ENCODE measurements at places on chromosomes 6 and 20. TPM values are rescaled to one million over a fixed set of nuclear protein-coding genes. Genes with fewer than 3 reads are reported as not detected.

SLC2A10 gene
- 0.07 TPM for total RNA-seq

VSX1 gene
- not detected for total RNA-seq

C20orf141 gene
- not detected for total RNA-seq

TGM3 gene
- total RNA-seq: not detected

PTPRA gene
- 71.5 TPM for total RNA-seq

TPX2 gene
- total RNA-seq: 1.4 TPM

MCM3 gene
- 22.9 TPM for total RNA-seq

NKX2-2 gene
- not detected for total RNA-seq

KCNK16 gene
- total RNA-seq: not detected

HS3ST5 gene
- total RNA-seq: not detected

OXT gene
- not detected for total RNA-seq

WFDC10B gene
- total RNA-seq: not detected

SLC13A3 gene
- total RNA-seq: 0.49 TPM

HTR1B gene
- total RNA-seq: not detected

- DNase-seq: no peak
Observed at GRCh38 chr6:36721369-36722140, 23.9 kb downstream of the RAB44 start.

DNA sequence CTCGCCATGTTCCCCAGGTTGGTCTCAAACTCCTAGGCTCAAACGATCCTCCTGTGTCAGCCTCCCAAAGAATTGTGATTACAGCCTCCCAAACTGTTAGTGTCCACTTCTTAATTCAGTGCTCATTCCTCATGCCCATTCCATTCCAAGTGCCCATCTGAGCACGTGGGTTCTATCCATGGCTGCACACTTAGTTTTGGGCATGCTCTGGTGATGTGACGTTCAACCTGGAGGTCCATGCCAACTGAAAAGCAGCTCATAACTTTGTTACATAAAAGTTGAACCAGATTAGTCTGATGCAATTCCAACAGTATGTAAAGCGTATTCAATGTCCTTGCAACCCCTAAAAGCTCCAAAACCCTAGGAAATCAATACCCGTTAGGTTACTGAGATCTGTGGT lies 11.5 kb downstream of the SNX9 start:
- DNase-seq: no peak

DNA sequence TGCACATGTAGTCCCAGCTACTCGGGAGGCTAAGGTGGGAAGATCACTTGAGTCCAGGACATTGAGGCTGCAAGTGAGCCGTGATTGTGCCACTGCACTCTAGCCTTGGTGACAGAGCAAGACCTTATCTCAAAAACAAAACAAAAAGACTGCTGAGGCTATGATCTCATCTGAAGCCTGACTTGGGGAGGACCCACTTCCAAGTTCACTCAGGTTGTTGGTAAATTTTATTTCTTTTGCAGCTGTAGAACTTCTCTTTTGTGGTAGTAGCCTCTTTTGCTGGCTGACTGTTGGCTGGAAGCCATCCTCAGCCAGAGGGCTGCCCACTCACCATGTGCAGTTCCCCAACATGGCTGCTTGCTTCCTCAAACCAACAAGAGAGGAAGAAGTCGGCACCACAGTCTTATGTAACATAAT lies 36.8 kb upstream of the ME1 start:
- DNase-seq: no peak

DNA sequence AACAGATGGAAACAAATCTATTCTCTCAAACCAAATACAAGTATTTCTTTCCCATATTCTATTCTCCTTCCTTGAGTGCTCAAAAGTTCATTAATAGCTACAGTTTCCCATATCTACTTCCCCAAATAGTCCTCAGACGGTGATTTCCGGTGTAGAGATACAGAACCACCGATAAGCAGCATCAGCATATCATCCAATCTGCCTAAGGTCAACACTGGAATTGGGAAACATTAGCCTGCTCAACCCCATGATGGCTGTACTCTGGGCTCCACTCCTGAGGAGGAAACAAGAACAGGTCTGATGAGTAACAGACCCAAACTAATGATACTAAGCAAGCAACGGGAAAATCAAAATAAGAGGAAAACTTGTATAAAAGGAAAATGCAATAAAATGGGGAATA lies 115.6 kb downstream of the EPB41L2 start:
- no peak for DNase-seq

DNA sequence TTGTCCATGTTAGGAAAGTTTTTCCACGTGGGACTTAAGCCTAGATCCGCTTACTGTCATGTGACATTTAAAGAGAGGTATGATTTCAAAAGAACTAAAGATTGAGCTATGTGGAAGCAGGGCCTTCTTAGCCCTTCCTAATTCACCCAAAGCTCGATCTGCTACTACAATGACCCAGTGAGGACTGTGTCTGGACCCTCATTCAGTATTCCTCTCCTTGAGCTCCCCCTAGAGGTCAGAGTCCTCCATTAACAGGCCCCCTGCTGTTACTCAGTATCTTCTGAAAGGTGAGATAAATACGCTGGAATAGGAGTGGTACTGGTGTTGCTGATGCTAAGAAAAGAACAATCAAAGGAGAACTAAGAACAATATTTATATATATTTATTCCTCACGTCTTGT lies 414.0 kb downstream of the GJA1 start:
- no peak for DNase-seq

DNA sequence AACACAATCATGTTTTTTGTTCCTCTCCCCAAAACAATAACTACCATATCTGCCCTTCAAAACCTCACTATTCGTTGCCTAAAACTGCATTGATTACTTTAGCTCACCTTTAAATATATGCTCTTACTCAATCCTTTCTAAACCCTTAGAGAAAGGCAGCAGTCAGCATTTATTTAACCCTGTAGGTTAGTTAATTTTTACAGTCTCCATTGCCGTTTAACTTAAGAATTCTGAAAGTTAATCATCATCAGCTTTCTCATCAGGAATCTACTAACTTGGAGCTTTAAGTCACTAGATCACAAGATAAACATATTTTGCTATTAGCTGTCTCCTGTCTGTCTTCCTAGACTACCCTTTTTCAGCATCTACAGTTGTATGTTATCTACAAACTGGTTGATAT lies 991.9 kb downstream of the EPHA7 start:
- DNase-seq: no peak

GRCh38 chr6:139361211-139361610 lies 13.2 kb downstream of the CITED2 start:
- DNase-seq: no peak

GRCh38 chr6:150118627-150119026 lies 24.2 kb upstream of the PPP1R14C start:
- no peak for DNase-seq

DNA sequence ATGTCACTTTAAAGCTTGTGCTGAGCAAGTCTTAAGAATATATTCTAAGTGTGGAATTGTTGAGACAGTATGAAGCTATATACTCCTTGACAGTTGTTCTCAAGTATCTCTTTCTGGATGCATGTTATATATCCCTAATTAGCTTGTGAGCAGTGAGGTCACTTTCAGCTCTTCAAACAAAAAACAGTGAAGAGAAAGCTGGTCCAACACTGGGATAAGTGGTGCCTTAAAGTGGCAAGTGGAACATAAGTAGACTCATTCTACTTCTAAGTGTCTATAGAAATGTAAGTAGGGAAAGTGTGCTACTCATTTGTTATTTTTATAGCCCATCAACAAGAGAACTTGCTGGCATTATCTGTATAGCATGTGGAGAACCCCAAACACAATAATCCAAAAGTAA lies 133.1 kb upstream of the BACH2 start:
- no peak for DNase-seq

DNA sequence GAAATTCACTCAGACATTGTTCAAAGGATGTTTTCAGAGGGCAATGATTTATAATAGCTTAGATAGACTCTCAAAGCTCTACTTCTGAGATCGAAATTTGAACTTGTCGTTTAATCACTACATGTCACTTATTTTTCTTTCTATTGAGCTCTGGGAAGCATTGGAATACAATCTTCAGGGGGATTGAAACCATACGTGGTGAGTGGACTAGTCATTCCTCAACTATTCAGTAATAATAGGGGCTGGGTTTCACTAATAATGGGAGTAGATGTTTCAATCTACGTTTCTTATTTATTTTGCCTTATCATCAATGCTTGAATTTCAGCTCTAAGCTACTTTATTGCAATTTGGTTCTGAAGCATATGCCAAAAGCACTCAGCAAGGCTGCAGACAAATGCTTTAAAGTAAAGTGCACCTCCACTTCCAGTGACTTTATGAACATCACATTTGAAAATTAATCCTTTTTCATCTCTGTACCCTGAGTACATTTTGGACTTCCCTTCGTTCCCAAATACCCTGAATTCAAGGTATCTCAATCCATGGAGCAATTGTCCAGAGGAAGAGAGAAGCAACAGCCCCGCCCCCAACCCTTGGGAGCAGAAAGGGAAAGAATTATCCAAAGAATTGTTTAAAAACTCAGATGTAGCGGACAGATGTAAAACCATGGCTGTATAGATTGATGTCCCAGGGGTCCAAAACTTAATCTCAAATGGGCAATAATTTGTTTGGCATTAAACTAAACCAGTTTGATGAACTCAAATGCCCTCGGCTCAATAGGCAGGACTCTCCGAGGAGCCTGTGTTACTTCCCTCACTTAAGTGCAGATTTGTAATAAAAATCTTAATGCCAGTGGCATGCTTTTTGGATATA lies 68.1 kb downstream of the HFE start:
- DNase-seq: no peak

DNA sequence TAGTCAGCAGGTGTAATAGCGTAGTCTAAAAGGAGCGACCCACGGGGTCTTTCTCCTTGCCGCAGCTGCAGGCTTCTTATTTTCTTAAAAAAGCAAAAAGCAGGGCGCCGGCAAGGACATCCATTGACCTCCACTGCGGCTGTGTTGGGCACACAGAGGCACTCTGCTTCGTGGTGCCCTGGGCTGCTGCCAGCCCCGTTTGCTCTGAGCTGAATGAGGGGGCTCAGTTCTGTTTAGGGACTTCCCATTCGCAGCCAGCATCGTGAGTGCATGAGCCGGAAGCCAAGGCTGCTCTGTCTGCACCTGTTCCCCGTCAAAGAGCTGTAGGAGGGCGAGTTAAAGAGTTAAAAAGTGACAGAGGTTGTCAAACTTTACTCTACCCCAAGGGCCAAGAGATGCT lies 1.7 kb upstream of the SLC22A2 start:
- DNase-seq: no peak

GRCh38 chr6:882084-882598 lies 189.2 kb upstream of the EXOC2 start:
- no peak for DNase-seq

GRCh38 chr6:91447530-91448254 lies 860.8 kb upstream of the MAP3K7 start:
- DNase-seq: no peak

GRCh38 chr6:13339863-13340630 lies 11.7 kb upstream of the TBC1D7 start:
- no peak for DNase-seq

DNA sequence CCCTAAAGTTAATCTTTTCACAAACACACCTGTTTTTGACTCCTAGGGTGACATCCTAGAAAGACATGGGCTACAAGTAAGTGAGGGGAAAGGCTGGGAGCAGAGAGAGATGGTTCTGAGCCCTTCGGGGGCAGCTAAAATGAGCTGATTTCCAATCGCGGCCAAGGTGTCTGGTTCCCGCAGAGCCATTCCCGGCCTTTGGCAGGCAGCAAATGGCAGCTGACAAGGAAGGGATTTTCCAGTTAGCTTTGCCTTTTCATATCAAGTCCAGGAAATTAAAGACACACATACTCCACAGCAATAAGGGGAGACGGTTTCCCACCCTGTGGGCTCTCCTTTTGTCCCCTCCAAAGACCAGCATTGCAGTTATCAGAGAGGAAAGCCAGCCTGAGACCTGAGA lies 228.5 kb downstream of the ZMYND8 start:
- no peak for DNase-seq

DNA sequence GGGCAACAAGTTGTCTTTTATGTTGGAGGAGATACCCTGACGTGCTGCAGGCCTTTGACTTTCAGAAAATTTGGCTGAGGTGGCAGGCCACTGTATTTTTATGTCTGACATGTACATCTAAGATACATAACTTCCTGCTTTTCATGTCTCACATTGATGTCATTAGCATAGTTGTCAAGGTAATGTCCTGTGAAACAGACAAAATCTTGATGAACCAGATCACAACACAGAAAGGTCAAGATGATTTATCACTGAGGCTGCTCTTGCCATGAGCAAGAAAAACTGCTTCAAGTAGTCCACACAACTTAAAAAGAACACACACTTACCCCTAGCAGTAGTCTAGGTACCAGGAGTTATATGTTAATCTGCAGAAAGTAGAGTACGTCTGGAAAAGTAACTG lies 50.2 kb upstream of the GNRH2 start:
- DNase-seq: no peak

DNA sequence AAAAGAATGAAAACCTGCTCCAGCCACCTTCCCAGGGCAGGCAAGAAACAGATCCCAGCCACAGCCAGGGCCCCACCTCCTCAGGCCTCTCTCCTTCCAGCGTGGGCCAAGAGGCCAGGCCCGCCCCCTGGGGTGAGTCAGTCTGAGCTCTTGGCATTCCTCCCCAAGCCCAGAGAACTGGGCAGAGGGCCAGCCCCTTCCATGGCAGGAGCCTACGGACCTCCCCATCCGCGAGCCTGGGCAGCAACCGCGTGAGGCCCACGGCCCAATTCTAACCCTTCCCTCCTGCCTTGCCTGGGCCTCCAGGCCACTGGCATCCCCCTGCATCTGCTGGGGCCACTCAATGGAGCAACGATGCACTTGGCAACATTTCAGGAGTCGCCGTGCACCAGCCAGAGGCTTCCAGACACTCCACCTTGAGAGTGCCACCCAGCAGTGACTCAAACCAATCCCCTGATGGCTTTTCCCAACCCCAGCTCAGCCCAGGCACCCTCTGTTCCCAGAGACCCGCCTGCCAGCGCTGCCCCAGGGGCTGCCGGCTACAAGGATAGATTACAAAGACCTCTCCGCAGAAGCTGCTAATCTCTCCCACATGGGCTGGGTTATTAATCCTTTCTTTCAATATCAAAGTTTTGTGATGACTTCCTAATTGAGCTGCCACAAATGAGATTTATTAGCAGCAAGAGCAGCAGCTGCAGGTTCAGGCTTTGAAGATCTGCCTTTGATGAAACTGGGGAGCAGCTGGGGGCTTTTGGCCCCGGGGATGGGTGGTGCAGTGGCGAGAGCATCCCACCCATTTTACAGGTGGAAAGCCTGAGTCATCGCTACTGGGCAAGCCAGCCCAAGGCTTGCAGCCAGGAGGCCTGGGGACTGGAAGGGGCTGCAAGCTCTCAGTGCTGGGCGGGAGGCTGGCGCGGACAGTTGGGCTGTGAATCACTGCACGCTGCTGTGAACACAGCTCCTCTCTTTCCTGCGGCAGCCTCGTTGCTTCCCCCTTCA lies 85.7 kb downstream of the NFATC2 start:
- DNase-seq: no peak

DNA sequence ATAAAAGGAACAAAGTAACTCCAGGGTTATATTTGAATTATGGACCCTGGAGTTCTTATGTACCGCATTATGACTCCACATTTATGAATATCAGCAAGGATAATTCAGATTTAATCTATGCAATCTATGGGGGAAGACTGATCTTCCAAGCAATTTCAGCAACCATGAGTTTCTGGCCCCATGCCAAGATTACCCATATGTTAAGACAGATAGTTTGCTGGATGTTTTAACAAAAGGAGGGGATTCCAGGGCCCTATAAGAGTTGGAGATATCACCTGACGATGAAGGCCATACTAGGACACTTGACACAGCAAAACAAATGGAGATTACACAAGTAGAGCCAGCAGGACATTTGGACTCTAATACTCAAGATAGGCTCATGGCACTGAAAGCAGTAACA lies 45.9 kb upstream of the PLN start:
- DNase-seq: no peak

Measured in T-cell (primary cell).